Iris pigment epithelial cell (primary cell): ENCODE measurements at places on chromosomes 3 and 15.

- DNase-seq: no peak
Measured at GRCh38 chr3:184011937-184012889, 5.5 kb downstream of the ABCC5 start.

- peak; percentile 59 for DNase-seq
Measured at GRCh38 chr3:188179006-188179966, 25.3 kb downstream of the LPP start.

DNA sequence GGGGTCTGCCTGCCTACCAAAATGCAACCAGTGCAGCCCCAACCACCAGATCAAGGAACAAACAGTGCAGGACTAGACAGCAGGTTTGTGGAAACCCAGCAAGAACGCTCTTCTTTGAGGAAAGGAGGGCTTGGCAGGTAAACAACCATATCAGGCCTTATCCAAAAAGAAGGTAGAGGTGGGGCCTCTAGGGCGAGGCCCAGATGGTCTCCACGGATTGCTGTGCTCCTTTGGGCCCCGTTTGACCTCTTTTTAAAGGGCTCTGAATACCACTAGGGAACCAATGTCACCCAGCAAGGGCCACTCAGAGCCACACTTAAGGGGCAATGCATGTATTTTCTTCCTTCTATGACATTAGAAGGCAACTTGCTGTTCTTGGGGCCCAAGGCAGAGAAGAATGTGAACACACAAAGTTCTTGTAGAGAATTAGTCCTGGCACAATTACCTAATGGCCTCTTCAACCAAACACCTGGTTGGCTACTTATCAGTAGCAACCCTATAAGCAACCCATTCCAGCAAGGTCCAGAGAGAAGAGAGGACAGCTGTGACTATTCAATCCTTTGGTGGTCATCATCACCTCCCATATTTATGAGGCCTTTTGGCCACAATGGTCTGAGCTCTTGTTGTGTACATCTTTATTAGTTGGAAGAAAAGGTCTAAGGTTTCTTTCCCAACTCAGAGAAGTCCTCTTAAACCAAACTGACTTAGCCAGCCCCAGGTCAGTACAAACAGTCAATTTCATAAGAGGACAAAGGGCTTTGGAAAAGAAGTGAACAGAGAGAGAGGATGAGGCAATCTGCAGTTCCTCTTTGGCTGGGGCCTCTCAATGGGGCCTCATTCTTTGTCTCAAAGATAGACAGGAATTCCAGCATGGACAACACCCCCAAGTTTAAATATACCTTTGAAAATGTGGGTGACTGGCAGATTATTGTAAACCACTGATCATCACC, 36.0 kb downstream of the FOXP1 start:
- peak; percentile 68 for DNase-seq

- no peak for DNase-seq
Measured at GRCh38 chr15:63440756-63441155, 59.1 kb upstream of the CA12 start.

DNA sequence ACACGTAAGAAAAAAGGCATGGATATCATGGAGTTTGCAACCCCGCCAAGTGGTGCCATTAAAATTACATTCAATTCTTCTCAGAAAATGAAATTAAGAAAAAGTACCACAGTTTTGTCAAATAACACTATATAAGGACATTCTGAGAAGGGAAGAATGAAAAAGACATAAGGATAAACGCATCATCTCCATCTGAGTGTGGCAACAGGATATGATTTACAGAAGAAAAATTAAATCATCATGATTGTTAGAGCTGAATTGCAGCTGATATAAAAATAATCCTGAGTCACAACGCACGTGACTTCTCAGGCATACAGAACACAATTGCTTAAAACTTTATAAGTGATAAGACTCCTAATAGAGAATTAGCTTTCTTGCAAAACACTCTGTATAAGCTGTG, 133.8 kb downstream of the GREM1 start:
- peak; percentile 93 for DNase-seq

- DNase-seq: peak; percentile 47
Measured at GRCh38 chr3:176574786-176575185, 622.5 kb downstream of the TBL1XR1 start.

GRCh38 chr3:160069986-160070385, 81.4 kb downstream of the IL12A start:
- no peak for DNase-seq

DNA sequence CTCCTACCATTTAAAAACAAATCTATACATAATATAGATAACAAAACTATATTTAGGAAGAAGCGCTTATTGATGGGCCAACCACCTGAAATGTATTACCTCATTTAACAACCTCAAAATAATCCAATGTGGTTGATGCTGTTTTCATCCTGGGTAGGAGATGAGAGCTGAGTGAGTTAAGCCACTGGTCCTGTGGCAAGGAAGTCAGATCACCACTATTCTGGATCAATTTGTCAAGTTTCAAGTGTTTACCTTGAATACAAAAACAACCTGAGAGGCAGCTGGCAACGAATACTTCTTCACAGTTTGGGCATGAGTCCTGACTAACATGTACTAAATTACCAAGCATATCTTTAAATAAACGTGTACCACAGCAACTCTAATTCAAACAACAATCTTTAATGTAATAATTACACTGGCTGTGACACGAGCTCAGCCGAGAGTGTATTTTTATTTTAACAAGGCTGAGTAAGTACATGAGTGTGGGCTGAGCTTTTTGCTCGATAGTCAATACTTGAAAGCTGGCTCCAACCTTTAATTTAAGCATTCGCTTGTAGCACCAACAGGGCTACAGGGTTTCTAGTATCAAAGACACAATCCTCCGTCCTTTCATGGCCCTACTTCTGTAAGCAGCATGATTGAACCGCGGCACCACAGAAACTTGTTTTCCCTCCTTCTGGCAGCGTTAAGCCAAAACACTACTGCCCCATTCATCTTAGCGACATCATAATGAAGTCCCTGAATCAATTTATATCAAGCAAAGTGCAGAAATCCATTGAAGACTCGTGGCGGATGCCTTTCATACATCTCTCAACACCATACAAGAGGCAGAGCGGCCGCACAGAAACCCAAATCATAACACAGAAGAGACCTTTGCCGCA, 93.8 kb upstream of the ICE2 start:
- DNase-seq: no peak

DNA sequence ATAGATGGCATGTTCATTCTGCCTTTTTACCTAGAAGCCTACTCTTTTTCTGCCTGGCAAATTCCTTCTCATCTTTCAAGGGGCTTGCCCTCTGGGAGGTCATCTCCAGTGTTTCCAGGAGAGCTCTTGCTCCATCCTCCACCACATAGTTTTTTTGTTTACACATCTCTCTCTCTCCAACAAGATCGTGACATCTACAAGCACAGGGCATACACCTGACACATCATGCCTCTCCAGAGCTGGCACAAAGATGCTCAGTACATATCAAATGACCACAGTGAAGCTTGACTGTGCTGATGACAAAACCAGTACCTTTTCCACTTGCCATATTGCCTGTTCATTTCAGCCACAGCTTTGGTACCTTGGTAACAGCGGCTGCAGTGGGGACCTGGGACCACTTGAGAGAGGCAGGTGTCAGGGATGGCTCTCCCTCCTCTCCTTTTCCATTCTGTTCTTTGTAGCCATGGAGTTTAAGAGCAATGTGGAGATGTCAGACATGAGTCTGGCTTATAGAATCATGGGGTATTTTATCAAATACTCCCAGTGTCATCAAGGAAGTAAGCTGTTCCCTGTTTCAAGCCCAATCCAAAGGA, 15.4 kb downstream of the ALPK3 start:
- no peak for DNase-seq

- DNase-seq: peak; percentile 95
Measured at GRCh38 chr3:126267169-126267975, 87.0 kb upstream of the ALDH1L1 start.

- peak; percentile 8 for DNase-seq
Measured at GRCh38 chr3:156433138-156433537, 121.8 kb downstream of the SSR3 start.

DNA sequence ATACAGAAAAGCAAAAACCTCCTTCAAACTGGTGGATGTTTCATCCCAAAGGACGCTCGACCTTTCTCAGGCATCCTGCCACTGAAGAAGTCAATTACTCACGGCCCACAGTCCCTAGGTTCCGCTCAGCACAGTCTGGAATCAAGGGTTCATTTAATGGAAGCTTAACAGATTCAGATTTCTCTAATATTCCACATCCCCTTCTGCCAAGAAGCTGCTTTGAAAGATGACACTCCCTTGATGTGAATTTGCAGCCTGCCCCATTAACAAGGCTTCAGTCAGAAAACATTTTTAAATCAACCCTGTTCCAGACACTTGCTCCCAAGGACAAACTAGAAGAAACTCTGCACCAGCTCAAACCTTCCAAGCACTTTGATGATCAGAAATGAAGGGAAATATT, 81.2 kb downstream of the LIPC start:
- DNase-seq: no peak

GRCh38 chr3:26624209-26624765, 1.7 kb downstream of the LRRC3B start:
- no peak for DNase-seq

GRCh38 chr3:46413951-46414350, 6.9 kb downstream of the CCRL2 start:
- no peak for DNase-seq

- DNase-seq: no peak
Measured at GRCh38 chr3:43506644-43507043, 115.2 kb downstream of the ANO10 start.

GRCh38 chr3:31176045-31176444, 281.6 kb upstream of the GADL1 start:
- DNase-seq: no peak

GRCh38 chr15:75230016-75230343, 28.2 kb upstream of the GOLGA6C start:
- DNase-seq: no peak

DNA sequence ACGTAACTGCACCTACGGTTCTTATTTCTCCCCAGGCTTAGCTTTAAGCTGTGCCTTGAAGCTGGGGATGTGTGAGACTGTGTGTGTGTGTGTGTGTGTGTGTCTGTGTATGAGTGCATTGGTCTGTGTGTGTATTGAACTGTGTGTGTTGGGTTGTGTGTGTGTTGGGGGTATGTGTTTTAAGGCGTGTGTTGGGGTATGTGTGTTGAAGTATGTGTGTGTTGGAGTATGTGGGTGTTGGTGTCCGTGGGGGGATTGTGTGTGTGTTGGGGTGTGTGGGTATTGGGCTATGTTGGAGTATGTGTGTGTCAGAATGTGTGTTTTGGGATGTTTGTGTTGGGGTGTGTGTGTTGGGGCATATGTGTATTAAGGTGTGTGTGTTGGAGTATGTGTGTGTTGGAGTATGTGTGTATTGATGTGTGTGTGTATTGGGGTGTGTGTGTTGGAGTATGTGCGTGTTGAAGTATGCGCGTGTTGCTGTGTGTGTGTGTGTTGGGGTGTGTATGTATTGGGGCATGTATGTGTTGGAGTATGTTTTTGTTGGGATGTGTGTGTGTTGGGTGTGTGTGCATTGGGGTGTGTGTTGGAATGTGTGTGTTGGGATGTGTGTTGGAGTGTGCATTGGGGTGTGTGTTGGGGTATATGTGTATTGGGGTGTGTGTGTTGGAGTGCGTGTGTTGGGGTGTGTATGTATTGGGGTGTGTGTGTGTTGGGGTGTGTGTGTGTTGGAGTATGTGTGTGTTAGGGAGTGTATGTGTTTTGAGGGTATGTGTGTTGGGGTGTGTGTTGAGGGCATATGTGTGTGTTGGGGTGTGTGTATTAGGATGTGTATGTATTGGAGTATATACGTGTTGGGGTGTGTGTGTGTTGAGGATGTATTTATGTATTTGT, 76.4 kb downstream of the LSM3 start:
- no peak for DNase-seq

DNA sequence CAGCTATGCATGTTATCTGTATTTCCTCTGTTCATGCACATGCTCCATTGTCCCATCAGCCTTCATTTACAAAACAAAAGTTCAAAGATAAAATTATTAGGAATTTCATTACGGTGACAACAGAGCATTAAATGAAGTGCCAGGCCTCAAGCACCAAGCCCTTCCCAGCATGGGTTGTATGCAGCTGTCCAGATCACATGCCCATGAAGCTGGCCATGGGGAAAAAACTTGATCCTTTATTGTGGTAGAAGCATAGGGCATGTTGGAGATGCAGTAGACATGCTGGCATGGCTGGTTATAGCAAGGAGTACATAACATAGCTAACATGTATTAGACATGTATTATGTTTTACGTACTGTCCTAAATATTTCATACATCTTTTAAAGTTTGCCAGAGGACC, 4.1 kb upstream of the THRB start:
- DNase-seq: no peak

DNA sequence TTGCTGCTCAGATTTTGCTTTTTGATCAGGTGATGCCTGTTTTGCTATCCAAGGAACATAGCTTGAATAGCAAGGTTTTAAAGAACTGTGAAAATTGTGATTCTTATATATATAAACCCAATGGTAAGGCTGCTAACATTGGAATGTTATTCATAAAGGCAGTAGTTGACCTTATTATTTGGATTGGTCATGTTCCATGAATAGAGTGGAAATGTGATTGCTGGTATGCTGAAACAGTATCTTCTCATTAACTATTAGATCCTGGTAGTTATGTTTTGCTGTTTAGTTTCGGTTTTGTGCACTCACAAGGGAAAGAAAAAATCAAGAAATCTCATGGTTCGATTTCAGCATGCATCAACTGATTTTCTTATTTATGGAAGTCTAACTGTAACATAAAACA, 78.7 kb upstream of the NPHP3 start:
- DNase-seq: no peak

DNA sequence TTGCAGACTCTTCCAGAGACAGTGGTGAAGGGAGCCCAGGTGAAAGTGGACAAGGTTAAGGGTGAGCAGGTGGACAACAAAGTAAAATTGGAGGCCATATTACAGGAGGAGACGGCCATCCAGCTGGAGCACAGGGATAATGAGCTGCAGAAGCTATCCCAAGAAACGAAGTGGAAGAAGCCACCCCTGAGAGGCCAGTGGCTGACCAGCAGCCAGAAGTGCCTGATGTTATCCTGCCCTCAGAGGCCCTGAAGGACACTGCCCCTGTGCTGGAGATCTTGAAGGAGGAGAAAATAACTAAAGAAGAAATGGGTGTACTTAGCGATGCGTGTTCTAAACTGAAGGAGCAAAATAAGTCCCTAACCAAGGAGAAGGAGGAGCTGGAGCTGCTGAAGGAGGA, 107.6 kb downstream of the SMAD6 start:
- DNase-seq: no peak

- no peak for DNase-seq
Measured at GRCh38 chr3:15243822-15244482, 37.9 kb downstream of the CAPN7 start.

DNA sequence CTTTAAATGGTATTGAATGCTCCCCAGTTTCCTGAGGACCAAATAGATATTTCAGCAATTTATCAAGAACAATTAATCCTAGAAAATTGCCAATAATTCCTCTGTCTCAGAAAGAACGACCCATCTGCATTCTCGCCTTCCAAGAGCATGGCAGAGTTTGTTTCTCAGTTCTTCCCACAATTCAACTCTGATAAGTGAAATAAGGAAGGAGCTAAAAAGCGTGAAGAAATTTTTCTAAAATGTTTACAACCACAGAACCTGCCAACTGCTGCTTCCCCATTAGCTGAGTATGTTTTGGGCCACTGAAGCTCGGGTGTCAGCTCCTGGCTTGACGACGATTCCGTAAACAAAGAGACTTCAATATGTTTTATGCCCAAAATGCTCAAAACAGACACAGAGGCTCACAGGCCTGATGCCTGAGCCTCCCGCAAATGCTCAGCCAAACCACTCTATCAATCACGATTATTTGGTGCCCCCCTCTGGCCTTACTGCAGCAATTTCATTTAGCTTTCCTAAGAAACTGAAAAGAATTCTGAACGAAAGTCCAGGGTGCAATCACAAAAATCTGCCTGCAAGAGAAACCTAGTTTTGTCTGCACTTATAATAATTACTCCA, 259.2 kb upstream of the CCDC54 start:
- peak; percentile 79 for DNase-seq

GRCh38 chr15:38873158-38873557, 308.5 kb upstream of the RASGRP1 start:
- no peak for DNase-seq
